ELR (cell line): ENCODE measurements at places on chromosomes 1 and 21.

DNA sequence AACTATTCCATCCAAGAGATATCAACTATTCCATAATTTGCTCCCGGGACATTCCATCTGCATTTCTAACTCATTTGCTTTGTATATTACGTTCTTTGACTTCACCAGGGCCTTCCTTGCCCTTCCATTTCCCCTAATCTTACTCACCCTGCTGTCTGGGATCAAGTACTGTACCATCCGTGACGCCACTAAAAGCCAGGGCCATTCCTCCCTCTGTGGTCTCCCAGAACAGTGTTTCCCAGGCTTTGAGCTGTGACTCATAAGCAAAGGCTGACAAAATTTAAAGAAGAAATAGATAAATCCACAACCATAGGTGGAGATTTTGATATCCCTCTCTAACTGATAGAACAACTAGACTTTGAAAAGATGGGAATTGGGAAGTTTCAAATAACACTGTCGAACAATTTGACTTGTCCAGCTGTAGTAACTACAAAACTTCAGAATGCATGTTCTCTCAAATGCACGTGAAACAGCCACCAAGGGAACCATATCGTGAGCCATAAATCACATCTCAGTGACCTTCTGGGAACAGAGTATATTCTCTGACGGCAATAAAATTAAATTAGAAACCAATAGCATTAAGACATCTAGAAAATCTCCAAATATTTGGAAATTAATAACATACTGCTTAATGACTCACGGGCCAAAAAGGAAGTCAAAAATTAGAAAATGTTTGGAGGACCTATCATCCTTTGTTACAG is 501.0 kb downstream of the SETD4 start:
- DNase-seq: peak; percentile 94

GRCh38 chr1:158117854-158118704 is 62.6 kb upstream of the CD1D start:
- DNase-seq: peak; percentile 55

GRCh38 chr1:222709700-222710153 is 2.6 kb downstream of the AIDA start:
- peak; percentile 2 for DNase-seq

DNA sequence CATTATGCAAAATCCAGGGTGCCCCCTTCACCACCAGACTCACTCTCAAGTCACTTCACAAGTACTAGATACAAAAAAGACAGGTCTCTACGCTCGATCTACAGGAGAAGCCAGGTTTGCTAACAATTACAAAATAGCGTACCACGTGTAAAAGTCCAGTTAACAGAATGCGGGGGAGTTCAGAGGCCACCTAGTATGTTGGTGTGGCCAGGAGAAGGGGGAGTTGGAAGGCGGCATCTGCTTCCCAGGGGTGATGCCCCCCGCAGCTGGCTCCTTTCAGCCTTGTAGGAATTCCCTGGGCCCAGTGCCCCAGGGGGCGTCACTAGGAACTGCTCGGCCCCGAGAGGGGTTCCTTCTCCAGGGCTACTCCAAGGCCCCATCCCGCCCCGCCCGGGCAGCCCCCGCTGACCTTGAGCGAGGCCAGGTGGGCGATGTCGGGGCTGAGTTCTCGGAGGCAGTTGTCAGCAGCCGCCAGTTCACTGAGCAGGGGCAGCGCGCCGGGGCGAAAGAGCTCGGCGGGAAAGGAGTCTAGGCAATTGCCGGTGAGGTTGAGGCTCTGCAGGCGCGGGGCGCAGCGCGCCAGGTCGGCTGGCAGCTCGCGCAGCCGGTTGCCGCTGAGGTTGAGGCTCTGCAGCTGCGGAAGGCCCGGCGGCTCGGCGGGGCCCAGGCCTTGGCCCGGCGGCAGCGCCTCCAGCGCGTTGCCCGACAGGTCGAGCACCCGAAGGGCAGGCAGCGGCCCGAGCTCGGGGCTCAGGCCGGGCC is 664 bp downstream of the LRRC47 start:
- DNase-seq: peak; percentile 24

DNA sequence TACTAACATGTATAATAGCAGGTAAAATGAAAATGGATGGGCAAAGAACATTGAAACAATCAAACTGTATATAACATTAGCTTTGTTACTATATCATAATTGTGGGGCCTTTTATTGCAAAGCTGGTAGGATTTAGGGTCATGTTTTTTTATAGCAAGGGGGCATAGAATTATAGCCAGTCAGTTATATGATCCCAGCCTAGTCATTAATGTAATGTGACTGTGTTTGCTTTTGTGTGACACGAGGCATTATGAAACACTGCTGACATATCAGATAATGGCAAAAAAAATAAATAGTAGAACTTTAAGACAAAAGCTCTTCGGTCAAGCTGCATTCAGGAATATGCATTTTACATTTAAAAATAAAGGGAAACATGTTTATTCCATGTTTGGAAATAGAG is 81.3 kb upstream of the ZNF281 start:
- no peak for DNase-seq

DNA sequence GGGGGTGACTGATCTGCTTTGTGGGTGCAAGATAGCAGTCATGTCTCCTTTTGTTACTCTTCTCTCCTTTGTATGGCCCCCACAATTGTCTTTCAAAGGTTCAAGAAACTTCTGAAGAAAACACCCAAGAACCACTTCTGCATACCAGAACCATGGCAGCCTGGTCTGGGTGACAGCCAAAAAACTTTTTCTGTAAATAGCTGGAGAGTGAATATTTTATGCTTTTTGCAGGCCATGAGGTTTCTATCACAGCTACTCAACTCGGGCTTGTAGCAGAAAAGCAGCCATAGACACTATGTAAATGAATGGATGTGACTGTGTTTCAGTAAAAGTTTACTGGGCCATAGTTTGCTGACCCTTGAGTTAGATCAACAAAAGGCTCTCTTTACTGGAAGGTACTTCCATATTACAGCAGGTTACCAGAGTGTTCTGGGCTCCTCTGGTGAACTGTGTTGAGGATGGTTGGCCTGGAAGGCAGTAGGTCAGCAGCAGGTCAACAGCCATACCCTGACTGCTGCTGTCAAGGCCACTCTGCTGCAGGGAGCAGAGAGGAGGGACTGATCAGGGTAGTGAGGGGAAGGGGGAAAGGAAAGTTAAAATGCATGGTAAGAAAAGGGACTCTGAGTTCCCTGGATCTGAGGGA is 116.4 kb downstream of the GDAP2 start:
- DNase-seq: no peak

GRCh38 chr1:231919239-231919885 is 292.8 kb downstream of the DISC1 start:
- DNase-seq: no peak

GRCh38 chr1:36088265-36088576 is 471 bp upstream of the ADPRS start:
- no peak for DNase-seq

DNA sequence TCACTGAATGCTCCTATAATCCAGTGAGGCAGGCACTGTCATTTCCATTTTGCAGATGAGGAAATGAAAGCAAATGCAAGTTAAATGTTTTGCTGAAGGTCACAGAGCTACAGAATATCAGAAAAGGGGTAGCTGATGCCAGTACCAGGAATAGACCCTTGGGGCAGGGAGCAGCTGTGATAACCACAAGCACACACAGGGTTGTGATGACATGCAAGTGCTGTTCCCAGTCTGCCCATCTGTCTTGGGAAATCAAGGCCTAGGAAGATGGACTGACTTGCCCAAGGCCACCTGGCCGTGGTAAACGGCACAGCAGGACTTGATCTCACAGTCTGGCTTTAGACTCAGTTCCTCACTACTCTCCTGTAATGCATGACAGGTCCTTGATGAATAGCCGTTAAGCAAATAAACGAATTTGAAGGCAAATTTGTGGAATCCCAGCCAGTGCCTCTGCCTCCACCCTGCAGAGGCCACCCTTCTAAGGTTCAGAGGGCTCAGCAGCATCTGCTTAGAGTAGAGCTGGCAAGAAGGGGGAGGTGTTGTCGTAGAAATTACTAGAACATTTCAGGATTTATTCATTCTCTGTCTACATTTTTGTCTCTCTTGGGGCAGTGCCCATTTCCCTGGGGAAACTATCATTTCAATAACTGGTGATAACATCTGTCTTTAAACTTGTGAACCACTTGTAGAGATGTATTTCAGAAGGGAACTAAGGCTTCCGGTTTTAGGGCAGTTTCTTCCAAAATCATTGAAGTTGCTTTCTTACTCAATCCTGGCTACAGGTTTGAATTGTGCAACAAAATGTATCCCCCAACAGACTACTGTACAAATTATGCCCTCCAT is 53.2 kb upstream of the MRPS6 start:
- DNase-seq: no peak

- DNase-seq: no peak
Observed at GRCh38 chr1:112697781-112698201, 9.1 kb downstream of the RHOC start.

GRCh38 chr1:182998482-182998881 is 24.7 kb upstream of the LAMC1 start:
- peak; percentile 38 for DNase-seq

DNA sequence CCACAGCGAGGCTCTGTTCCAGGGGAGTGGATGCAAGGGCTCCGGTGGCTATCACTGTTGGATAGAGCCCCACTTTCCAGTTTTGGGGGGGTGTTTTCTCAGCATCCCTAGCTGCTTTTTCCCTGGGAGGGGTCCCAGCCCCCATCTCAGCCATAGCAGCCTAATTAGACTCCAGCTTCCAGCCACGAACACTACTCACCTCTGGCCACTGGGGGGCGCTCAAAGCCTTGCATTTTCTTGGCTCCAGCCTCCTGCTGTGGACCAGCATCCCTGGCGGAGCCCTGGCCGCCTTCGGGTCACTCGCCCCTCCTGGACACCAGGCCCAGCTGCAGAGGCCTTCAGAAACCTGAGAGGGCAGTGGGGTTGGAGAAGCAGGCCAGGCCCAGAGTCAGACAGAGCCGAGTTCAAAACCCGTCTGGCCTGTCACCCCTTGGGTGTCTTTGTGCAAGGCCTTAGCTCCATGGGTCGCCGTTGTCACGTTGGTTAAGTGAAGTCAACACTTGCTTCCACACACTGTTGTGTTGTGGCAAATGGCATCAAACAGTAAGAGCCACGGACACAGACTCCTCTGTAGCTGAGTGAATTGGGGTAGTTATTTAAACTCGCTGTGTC is 93.5 kb upstream of the ACTL8 start:
- DNase-seq: peak; percentile 61

- no peak for DNase-seq
Observed at GRCh38 chr1:225577241-225577640, 75.7 kb downstream of the ENAH start.

- DNase-seq: no peak
Observed at GRCh38 chr1:161214369-161214768, 726 bp upstream of the FCER1G start.

GRCh38 chr1:78092643-78093042 is 46.9 kb downstream of the GIPC2 start:
- peak; percentile 84 for DNase-seq

- DNase-seq: no peak
Observed at GRCh38 chr1:215001419-215002021, 81.0 kb upstream of the KCNK2 start.

DNA sequence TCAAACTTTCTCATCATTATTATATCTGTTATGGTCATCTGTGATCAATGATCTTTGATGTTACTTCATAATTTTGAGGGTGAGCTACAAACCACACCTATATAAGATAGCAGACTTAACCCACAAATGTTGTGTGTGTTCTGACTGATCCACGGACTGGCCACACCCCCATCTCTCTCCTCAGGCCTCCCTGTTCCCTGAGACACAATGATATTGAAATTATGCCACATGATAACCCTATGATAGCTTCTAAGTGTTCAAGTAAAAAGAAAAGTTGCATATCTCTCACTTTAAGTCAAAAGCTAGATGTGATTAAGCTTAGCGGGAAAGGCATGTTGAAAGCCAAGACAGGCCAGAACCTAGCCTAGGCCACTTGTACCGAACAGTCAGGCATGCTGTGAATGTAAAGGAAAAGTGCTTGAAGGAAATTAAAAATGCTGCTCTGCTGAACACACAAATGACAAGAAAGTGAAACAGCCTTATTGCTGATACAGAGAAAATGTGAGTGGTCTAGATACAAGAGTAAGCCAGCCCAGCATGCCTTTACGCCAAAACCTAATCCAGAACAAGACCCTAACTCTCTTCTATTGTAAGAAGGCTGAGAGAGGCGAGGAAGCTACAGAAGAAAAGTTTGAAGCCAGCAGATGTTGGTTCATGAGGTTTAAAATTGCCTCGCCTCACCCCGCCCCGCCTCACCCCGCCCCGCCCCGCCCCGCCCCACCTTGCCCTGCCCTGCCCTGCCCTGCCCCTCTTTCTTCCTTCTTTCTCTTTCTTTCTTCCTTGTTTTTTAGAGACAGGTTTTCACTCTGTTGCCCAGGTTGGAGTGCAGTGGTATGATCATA is 16.5 kb downstream of the CTSS start:
- DNase-seq: no peak

- no peak for DNase-seq
Observed at GRCh38 chr1:67816506-67816905, 16.8 kb downstream of the GNG12 start.

DNA sequence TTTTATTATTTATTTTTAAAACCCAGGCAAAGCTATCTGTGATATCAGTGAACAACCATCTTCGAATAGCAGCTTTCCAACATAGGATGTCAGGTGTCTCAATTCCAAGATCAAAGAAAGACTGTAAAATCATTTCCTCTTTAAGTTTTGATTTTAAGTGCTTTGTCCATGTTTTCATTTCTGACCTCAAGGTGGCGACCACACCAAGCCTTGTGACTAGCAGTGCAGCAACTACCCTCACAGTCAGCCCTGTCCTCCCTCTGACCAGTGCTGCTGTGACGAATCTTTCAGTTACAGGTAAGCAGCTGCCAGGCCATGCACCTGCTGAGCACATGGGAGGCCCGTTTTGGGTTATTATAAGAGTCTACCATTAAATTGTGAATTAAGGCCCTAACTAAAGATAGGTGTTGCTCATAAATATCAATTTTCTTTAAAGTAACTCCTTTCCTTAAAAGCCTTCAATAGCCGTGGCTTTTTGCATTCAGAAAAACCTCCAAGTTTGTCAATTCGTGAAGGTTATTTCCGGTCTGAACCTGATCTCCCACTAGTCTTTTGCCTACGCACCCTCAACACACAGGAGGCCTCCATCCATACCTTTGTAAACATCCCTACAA is 117.0 kb downstream of the CD247 start:
- peak; percentile 56 for DNase-seq

DNA sequence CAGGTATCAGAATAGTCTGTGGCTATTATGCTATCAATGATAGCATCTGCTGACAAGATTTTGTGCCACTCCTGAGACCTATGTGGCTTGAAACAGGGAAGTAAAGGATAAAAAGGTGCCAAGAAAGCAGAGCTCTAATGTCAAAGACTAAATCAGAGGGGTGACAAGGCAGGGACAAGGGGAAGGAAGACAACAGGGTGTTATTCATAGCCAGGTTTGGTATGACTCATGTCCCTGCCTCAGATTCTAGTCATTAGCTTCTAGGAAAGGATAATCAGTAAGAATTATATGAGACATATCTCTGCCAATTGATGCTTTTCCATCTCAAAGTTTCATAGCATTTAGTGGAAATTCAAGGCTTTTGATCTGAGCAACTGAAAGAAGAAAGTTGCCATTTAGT is 31.8 kb upstream of the PLD5 start:
- DNase-seq: no peak

DNA sequence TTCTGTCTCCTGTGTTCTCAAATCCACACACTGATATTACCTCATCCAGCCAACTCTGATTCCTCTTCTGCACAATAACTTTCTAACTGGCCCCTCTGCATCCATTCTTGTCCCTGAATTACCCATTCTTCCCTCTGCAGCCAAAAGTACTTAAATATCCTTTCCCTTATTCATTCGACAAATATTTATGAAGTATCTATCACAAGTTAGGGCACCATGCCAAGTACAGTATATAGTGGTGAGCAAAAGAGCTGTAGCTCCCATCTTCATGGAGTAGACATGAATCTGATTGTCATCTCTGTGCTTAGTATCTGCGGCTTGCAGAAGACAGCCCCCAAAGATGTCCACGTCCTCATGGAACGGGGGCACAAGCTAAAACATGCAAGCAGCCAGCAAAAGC is 316.8 kb downstream of the SETD4 start:
- DNase-seq: peak; percentile 51
